ENCODE measurements at places on chromosomes 5 and 9.

- DNase-seq = no peak
Measured at GRCh38 chr5:42397267-42397666, 26.0 kb upstream of the GHR start.

GRCh38 chr9:72486594-72486955, 34.8 kb upstream of the TMC1 start:
- no peak for DNase-seq

DNA sequence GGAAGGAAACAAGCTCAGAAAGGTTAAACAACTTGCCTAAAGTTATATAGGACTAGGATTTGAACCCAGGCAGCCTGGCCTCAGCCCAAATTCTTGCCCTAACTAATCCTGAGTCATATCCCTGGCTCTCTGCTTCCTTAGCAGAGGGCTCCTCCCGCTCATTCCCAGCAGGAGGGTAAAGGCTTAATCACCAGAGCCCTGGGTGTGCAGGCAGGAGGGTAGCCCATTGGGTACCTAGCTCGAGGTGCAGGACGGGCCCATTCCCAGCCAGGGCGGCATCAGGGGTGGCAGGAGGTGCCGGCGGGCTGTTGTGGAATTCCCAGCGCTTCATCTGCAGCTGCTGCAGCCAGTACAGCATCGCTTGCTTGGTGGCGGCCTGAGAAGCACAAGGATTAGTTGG, 3.9 kb downstream of the TBC1D2 start:
- DNase-seq = no peak

DNA sequence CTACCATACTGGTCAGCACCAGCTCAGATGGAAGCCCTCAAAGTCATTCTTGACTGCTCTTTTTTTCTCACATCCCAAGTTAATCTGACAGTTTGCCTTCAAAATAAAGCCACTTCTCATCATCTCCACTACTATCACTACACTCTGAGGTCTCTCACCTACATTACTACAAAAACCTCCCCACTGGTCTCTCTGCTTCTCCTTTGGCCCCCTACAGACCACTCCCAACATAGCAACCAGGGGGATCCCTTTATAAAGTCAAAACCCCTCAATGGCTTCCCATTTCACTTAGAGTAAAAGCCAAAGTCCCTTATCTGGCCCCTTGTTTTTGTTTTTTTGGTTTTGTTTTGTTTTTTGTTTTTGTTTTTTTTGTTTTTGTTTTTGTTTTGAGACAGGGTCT, 4.6 kb downstream of the ARAP3 start:
- peak; percentile 43 for DNase-seq

DNA sequence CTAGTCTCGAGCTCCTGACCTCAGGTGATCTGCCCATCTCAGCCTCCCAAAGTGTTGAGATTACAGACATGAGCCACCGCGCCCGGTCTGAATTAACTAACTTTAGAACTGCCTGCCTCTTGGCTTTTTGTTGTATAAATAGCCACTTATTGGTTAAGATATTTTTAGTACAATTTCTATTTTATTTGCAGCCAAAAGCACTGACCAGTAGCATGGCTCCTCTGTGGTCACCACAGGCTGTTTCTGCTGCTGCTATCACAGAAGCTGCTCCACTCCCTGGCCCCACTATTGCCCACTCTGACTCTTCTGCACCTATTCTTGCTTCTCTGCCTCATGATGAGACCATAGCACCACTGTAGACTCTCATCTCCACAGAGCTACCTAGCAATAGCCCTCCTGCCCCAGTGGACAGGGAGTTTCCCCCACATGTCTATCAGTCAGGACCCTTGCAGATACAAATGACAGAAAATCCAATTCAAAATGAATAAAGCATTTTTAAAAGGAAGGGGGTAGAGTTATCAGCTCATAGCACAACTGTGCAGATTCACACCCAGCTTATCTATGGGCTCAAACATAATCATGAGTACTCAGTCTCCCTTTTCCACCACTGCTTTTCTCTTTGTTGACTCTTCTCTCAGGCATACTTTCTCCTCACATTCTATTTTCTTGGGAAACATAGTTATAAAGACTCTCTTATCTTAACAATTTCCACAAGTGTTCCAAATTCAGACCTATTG, 151.8 kb upstream of the EPB41L4A start:
- DNase-seq = peak; percentile 27

DNA sequence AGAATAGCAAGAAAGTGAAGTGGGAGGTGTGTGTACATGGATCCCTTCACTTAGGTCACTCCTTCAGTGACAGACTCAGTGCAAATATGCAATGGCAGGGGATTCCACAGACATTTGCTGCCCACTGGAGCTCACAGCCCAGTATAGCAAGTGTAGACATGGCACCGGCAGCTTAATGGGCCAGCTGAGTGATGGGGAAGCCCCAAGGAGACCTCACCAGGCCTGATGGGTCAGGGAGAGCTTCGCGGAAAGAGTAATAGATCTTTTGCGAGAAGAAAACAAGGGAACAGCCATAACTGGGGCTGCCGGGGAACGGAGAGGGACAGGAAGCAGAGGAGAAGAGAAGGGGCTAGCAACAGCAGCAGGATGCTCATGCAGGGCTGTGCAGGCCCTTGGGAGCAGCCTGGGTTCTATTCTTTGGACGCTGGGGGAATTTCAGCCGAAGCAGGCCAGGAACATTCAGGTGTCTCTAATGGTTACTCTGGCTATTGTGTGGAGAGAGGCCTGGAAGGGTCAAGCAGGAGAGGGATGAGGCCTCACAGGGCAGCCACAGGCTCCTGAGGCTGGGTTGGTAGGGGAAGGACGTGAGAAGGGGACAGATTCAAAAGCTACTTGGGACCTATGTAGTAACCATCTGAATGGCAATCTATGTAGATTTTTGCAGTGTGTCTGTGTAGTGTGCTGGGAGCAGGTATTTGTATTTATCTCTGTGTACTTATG, 27.0 kb downstream of the TCF7 start:
- DNase-seq = no peak

- no peak for DNase-seq
Measured at GRCh38 chr5:81428446-81428845, 34.5 kb upstream of the ACOT12 start.

DNA sequence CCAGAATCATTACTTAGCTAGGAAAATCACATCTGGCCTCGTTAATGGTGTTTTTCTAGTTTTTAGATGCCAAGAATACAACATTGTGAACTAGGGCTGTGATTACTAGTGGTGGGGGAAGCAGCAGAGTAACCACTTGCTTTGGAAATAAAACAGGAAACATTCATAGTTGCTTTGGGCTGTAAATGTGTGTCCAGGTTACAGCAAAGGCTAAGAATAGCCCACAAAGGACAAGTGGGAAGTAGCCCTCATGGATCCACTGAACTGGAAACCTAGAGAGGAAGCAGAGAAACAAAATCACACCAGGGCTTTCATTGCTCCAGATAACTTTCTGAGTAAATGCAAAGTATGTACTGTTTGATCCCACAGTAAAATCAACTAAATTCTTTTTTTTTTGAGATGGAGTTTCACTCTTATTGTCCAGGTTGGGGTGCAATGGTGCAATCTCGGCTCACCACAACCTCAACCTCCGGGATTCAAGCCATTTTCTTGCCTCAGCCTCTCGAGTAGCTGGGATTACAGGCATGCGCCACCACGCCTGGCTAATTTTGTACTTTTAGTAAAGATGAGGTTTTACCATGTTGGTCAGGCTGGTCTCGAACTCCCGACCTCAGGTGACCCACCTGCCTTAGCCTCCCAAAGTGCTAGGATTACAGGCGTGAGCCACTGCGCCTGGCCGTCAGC, 56.2 kb upstream of the TNFSF15 start:
- no peak for DNase-seq

GRCh38 chr5:107607671-107608345, 62.9 kb downstream of the EFNA5 start:
- no peak for DNase-seq

DNA sequence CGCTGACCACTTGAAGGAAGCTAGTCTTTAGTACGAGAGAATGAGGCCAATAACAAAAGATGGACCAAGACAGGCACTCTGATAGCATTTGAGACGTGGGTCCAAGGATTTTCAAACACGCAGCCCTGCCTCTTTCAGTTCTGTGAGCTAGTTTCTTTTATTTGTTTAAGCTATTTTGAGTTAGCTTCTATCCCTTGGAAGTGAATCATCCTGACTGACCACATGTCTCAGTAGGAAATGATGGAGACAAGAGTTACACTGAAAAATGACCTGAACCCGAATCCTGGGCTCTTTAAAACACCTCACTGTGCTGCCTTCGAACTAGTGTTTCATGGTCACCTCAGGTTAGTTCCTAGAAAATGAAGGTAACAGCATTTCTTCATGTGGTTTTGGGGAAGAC, 9.9 kb downstream of the TEK start:
- no peak for DNase-seq

- DNase-seq = peak; percentile 13
Measured at GRCh38 chr9:101977614-101978210, 239.3 kb upstream of the GRIN3A start.

DNA sequence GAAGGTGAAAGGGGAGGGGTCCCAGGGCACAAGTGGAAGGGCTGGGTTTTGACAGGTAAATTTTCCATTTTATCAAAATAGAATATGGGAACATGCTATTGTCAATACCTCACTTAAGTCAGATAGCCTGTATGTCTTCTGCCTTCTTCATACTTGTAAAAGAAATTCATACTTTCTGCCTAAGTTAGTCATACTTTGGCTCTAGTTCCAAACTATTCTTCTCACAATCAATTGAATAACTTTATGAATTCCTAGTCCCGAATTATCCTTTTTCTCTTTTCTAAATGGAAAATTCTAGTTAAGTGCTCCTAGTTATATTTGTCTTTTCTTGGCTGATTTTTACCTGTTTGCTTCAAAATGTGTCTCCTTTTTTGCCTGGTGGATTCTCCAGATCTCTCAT, 271.4 kb downstream of the CSNK1G3 start:
- DNase-seq = no peak

GRCh38 chr5:19496056-19496455, 491.9 kb downstream of the CDH18 start:
- DNase-seq = no peak

- DNase-seq = no peak
Measured at GRCh38 chr9:108219664-108220063, 636.1 kb downstream of the ACTL7B start.

- no peak for DNase-seq
Measured at GRCh38 chr5:125150041-125150669, 403.7 kb upstream of the ZNF608 start.

GRCh38 chr5:38816083-38817030, 29.5 kb upstream of the OSMR start:
- DNase-seq = no peak

All from K562 (cell line).